Activated naive CD8-positive, alpha-beta T cell treated with anti-CD3 and anti-CD28 coated beads, Interleukin-2, amount 50 U/mL, for 16 hours (primary cell): ENCODE measurements at places on chromosomes 16 and 17.

DNA sequence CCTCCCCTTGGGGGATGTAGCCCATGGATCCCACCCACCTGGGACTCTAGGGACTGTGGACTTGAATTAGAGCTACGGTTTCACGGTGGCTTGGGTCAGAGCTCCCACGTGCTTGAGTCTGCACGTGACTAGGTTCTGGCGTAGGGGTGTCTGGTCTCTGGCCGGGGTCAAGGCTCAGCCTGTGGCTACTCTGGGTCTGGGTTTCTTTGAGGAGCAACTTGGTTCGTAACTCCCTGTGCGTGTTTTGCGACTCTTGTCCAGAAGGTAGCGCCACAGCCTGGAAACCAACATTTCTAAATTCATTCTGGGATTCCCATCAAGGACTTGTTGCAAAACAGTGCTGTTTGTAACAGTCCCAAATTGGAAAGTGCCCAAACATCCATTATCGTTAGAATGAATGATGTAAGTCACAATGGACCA is 470 bp upstream of the GGT6 start:
- DNase-seq = no peak

DNA sequence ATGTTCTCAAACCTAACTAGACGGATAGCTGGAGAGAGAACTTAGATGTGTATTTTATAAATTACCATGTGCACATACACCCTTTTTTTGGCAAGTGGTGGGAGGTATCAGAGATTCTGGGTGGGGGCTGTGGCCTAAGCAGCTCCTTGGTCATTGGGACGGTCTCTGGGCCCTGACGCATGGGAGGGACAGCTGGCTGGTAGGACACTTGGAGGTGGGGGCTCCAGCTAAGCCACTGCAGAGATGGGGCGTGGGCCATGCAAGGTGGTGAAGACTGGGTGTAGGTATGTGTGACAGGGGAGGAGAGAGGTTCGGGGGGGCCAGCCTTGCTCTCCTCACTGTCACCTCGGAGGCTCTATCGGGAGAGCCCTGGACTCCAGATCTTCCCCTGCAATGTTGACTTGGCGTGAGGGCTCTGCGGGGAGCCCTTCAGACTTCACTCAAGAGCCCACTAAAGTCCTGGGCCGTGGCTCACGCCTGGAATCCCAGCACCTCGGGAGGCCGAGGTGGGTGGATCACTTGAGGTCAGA is 17.1 kb downstream of the C1QTNF1 start:
- no peak for DNase-seq

DNA sequence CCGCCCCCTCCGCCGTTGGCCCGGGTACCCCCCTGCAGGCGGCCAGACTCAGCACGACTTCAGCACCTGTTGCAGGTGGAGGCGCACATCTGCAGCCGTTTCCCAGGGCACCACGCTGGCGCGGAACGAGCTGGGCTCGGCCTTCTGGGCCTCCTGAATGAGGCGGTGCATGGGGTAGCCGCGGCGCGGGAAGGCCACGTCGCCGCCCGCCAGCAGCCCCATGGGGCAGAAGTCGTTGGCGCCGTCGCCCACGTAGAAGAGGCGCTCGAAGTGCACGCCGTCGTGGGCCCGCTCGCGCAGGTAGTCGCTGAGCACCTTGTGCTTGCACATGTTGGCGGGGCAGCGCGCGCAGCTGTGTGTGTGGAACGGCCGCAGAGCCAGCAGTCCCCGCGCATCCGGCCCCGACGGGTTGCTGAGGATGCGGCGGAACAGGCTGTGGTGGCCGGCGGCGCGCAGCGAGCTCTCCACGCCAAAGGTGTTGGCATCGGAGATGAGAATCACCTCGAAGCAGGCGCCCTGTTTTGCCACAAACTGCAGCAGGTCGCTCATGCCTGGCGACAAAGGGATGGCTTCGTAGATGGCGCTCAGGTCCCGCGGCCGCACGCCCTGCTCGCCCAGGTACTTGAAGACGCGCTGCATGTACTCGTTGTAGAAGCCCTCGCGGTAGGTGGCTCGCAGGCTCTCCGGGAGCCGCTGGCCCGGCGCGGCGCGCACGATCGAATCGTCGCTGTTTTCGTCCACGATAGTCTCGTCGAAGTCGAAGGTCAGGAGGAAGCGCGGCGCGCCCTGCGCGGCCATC is 6.2 kb downstream of the PHOSPHO1 start:
- no peak for DNase-seq

DNA sequence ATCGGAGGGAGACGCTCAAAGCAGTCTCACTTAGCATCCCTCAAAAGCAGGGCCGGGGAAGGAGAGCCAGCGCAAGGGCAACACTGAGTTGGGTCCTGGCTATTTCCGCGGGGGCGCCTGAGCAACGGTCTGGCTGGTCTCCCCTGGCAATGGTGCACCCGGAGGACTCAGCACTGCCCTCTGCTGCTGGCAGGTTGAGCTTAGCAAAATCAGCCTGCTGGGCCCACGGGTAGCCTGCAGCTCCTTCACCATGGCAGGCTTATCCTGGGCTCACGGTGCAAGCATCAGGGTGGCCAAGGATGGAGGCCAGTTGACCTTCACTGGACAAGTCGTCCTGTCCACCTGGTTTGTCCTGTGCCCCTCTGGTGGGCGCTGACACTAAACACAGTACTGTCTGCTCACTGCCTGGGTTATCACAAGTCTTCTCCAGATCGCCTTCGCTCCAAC is 14.4 kb upstream of the ALDH3A1 start:
- no peak for DNase-seq

DNA sequence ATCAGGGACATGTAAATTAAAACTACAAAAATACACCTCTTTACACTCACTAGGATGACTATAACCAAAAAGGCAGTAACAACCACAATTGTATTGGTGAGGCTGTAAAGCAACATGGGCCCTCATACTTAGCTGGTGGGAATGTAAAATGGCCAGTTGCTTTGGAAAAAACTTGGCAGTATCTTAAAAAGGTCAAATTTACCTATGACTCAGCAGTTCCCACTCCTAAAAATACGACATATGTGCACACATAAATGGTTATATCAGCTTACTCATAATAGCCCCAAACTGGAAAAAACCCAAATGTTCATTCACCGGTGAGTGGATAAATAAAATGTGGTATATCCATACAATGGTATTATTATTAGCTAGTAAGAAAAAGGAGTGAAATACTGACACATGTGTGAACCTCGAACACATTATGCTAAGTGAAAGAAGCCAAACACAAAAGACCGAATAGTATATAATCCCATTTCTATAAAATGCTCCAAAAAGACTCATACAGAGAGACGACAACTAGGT is 391.4 kb downstream of the NPIPA8 start:
- no peak for DNase-seq

GRCh38 chr17:42891539-42892152 is 9.0 kb upstream of the G6PC1 start:
- DNase-seq = no peak

DNA sequence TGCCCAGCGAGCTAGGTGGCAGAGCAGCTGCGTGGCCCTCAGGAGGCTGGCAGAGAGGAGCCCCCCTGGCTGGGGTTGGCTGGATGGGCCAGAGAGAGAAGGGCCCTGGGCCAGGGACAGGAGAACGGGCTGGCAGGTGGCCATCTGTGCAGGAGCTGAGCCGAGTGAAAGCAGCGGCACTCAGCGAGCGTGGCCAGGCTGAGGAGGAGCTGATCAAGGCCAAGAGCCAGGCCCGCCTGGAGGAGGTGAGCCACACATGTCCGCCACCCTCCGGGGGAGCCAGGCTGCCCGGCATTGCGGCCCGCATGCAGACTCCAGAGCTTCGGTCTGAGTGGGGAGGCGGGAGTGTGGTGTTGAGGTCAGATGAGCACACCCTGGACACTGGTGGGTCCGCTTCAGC is 2.1 kb upstream of the RAC3 start:
- no peak for DNase-seq
